ENCODE measurements at places on chromosomes 13 and 19.

GRCh38 chr19:51546650-51547396, 15.4 kb upstream of the SIGLEC6 start:
- peak; percentile 100 for DNase-seq

GRCh38 chr19:47063874-47064273, 15.4 kb upstream of the TMEM160 start:
- DNase-seq: no peak

DNA sequence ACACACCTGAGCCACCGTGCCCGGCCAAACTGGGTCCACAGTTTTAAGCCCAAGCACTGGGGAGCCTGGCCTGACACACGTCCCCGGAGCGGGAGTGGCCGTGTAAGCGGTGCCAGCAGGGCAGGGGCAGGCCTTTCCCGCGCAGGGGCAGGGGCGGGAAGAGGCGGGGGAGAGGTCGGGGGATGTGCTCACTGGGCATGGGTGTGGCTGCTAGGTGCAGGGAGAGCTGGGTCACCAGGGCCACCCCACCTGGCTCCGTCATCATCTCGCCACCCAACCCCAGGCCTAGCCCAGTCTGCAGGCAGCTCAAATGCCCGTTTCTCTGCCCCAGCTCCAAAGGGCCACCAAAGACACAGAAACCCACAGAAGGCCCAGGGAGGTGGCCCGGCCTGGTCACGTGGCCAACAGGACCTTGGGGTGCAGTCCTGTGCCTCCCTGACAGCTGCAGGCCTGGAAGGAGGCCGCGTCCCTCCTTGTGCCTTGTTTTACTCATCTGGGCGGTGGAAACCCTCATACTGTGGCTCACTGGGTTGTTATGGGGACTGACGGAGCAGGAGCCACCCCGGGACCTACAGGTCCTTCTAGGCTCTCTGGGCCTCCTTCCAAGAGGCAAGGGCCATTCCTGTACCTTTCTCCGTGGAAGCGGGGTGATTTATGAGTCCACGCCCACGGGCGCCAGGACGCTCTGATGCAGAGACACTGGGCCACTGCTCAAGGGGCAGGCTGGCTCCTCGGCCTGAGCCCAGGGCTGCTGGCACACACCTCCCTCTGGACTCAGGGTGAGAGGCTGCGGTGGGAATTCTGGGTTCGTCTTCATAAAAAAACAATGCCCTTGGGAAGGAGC, 27.7 kb downstream of the MAP2K2 start:
- no peak for DNase-seq

GRCh38 chr13:24742977-24743376, 21.0 kb upstream of the RNF17 start:
- DNase-seq: peak; percentile 36

- no peak for DNase-seq
Observed at GRCh38 chr13:49374585-49375290, 69.1 kb downstream of the CAB39L start.

- peak; percentile 88 for DNase-seq
Observed at GRCh38 chr19:47813304-47813994, 8.3 kb upstream of the CRX start.

DNA sequence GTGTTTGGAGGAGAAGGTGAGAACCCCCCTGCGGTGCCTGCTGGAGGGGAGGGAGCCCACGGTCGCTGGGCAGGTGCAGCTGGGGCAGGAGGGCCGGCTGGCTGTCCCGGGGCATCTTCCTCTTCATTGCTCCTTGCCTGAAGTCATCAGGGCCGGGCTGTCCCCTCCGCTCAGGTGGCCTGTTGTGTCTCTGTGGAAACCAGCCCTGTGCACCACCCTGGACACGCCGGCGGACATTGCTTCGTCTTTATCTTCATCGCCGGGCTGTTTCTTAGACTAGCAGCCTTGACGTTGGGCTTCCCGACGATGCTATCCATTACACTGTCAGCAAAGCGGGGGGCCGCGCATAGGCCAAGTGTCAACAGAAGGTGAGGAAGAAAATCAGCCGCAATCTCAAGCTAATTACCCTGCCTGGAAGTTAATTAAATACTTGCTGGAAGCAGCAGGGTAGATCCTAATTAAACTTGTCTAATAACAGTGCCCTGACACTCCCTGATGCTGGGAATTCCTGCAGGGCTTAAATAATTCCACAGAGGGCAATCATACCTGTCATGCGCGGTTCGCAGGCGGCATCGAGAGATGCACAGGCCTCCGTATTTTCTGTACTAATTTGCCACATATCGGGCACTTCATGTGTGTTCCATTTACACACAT, 111.4 kb upstream of the SOX1 start:
- no peak for DNase-seq

- peak; percentile 32 for DNase-seq
Observed at GRCh38 chr19:15149737-15150136, 42.5 kb downstream of the SYDE1 start.

DNA sequence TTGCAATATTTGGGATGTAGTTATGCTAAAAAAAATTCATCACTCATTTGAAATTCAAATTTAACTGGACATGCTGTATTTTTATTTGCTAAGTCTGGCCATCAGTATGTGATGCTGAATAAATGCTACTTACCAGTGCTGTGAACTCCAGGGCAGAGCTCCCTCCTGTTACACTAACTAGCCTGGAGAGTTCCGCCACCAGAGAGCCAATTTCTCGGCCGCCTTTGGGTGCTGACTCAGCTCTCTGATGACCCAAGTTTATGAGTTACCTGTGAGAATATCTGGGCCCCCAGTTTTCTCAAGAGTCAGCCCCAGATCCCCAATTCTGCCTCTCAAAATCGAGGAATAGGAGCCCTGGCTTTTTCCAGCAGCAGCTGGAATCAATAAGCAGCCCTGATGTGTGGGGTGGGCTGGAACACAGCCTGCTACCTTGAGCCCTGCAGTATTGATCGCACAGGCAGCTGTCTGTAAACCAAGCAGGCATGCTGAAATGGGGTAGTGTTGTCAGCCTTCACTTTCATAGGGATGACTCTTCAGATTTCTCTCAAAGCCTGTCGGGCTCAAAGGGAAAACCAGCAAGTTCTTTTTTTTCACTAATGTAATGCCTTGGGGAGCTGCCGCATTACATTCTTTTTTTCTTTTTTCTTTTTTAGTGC, 113.7 kb downstream of the DNAJC15 start:
- DNase-seq: no peak

- no peak for DNase-seq
Observed at GRCh38 chr13:101155920-101156319, 260.4 kb downstream of the NALCN start.

DNA sequence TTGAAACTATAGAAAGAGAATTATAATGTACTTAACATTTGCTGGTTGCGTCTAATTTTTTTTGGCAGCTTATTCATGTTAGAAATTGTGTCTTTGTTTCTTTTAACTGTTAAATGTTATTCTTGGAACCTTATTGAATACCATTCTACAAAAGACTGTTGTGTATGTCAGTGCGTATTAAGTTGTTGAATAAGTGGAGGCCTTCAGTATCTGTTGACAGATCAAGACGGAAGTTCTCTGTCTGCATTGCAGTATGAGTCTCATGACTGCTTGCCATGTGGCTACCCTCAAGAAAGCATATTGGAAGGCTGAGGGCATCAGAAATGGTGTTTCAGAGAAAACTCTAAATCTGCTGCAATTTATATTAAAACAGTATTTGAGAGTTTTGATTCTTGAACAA, 8.5 kb downstream of the UBA2 start:
- DNase-seq: no peak

GRCh38 chr19:48741129-48741999, 954 bp upstream of the RASIP1 start:
- DNase-seq: peak; percentile 89

GRCh38 chr13:40640202-40640601, 26.2 kb downstream of the FOXO1 start:
- DNase-seq: no peak

GRCh38 chr19:12647047-12647446, 19.5 kb downstream of the MAN2B1 start:
- no peak for DNase-seq

DNA sequence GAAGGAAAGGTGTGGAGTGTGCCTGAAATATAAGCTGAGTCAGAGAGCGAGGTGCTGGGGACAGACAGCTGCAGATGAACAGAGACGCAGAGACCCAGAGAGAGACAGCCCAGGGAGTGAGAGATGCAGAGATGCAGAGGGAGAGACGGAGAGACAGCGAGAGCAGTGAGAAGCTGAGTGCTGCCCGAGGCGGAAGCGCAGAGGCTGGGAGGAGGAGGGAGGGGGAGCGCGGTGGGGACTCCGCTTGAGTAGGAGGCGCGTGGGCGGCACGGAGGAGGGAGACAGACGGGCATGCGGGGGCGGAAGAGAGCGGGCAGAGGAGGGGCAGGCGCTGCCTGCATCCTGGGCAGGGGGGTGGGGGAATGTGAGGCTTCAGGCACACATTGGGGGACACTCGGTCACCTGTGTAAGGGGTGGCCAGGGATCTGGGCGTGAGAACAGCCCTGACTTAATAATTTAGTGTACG, 25.7 kb downstream of the SLC8A2 start:
- peak; percentile 78 for DNase-seq

DNA sequence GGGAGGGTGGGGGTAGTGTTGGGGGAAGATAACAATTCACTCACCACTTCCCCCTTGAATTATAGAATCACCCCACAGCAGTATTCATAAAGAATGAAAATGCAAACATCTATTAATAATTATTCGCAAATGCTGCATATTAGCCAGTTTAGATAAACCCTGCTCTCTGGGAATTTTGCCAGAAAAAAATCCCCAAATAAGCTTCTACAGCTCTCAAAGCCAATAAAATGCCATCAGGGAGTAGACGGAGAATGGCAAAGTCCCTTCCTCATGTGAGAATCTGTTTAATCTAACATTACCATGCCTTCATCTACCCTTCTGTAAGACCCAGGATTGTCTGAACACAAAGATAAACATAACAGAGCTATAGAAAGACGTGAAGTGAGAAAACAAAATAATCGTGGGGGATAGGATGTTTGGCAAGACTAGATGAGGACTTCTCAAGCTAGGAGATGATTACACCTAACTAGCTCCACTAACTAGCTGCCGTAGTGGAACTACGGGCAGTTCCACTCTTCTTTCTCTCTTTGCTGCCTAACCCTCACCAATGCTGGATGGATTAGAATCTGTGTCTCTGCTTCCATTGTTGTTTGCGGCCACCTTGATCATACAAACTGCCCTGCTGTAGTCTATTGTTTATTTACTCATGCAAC, 32.4 kb upstream of the CACNA1A start:
- DNase-seq: peak; percentile 83

- no peak for DNase-seq
Observed at GRCh38 chr19:41945135-41945766, 13.9 kb downstream of the RABAC1 start.

DNA sequence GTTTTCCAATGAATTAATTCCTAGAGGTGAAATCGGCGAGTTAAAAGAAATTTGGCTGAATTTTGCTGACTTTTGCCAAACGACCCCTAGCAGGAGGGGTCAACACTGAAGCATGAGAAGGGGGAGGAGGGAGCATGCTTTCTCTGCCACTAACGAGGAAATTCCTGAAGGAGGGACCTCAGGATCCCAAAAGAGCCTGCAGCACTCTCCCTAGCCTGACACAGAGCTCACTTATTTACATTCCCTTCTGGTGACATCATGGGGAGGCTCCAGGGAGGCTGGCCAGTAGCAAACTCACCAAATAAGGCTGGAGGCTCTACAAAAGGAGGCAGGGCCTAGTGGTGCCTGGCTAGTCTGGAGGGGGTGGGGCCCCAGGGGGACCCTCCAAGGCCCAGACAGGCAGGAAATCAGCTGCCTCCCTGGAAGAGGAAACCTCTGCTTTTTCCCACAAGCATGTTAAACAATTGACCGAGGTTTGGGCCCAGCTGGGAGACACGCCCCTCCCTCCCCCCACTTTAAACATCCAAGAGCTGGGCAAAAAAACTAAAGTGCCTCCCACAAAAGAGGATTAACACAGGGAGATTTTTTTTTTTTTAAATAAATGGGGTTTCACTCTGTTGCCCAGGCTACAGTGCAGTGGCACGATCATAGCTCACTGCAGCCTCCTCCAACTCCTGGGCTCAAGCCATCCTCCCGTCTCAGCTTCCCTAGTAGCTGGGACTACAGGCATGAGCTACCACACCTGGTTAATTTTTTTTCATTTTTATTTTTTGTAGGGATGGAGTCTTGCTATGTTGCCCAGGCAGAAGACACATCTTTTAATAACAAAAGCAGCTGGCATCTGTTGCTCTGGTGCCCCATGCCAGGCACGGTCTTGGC, 2.1 kb downstream of the DAPK3 start:
- DNase-seq: peak; percentile 53

DNA sequence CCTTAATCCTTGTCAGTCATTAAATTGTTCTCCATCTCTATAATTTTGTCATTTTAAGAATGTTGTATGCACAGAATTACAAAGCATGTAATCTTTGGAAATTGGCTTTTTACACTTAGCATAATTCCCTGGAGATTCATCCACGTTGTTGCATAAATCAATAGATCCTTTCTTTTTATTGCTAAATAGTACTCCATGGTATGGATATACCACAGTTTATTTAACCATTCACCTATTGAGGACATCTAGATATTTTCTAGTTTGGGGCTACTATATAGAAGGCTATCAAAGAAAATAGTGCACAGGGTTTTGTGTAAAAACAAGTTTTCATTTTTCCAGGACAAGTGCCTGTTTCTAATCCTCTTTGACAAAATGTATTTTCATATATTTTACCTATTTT, 523.6 kb upstream of the KLF12 start:
- DNase-seq: no peak

DNA sequence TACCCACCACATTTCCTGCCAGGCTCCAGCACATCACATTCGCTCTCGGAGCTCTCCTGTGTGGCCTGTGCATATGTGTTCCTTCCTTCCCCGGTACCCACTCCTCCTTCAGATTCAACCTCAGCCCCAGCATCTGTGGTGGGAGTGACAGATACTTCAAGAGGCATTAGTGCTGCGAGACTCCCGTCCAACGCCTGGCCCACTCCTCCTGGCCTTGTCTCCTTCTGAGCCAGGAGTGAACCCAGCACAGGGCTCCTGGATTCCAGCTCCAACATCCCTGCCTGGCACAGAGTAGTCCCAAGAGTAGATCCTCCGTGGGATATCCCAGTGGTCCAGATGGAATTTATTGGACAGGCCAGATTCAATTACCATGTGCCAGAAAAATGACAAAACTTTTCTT, 55.9 kb downstream of the SACS start:
- DNase-seq: no peak

- DNase-seq: no peak
Observed at GRCh38 chr13:91169321-91170050, 178.0 kb upstream of the MIR17HG start.

DNA sequence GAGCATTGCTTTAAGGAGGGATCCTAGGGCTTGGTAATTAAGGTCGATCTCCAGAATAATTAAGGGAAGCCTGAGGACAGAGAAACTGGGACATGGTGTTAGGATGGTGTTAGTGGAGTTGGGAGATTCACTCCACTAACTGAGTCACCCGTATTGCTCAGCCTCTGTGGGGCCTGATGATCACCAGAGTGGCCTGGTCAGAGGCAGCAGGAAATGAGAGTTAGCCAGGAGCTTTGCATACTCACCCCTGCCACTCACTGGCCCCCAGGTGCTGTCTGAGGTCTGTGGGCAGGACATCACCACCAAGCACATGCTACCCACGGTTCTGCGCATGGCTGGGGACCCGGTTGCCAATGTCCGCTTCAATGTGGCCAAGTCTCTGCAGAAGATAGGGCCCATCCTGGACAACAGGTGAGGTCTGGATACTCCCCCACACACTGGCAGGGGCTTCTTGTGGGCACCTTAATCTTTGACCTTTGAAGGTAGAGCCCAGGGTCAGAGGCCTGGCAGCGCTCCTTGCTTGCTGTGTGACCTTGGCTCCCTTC, 32.1 kb downstream of the PPP2R1A start:
- no peak for DNase-seq

GRCh38 chr19:39671739-39672363, 16.1 kb downstream of the LGALS16 start:
- DNase-seq: peak; percentile 84

- DNase-seq: no peak
Observed at GRCh38 chr13:41641961-41642360, 184.6 kb downstream of the RGCC start.

Data from hematopoietic multipotent progenitor cell treated with erythropoietin and hydrocortisone succinate and interleukin-3 and kit ligand, for 4 days (in vitro differentiated cells).